Heart right ventricle (tissue), 16 donors: ENCODE measurements at places on chromosomes 2 and 18. TPM values are rescaled to one million over a fixed set of nuclear protein-coding genes. Genes with fewer than 3 reads are reported as not detected.

OXER1 gene
- total RNA-seq: 0.78 TPM

PLEKHM3 gene
- 12.4 TPM for total RNA-seq

ZC3H8 gene
- total RNA-seq: 9.4 TPM

CMPK2 gene
- 6.2 TPM for total RNA-seq

HAAO gene
- total RNA-seq: 2.7 TPM

ACADL gene
- 1.4 TPM for total RNA-seq

COL3A1 gene
- 65.3 TPM for total RNA-seq

TGIF1 gene
- total RNA-seq: 13.8 TPM

ACMSD gene
- not detected for total RNA-seq

DDX18 gene
- total RNA-seq: 32.5 TPM

SLC40A1 gene
- 47.7 TPM for total RNA-seq
